NCI-H1930 (cell line): ENCODE measurements at places on chromosomes 1 and 21.

DNA sequence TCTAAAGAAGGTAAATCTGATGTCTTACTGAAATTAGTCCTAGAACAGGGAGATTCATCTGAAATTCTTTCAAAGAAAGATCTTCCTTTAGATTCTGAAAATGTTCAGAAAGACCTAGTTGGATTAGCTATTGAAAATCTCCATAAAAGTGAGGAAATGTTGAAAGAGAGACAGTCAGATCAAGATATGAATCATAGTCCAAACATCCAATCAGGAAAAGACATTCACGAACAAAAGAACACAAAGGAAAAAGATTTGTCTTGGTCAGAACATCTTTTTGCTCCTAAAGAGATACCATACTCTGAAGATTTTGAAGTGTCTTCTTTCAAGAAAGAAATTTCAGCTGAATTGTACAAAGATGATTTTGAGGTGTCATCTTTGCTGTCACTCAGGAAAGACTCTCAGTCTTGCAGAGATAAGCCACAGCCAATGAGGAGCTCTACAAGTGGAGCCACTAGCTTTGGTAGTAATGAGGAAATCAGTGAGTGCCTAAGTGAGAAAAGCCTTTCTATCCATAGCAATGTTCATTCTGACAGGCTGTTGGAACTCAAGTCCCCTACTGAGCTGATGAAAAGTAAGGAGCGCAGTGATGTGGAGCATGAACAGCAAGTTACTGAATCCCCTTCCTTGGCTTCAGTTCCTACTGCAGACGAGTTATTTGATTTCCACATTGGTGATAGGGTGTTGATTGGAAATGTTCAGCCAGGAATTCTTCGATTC is 61.6 kb upstream of the QSOX1 start:
- no peak for DNase-seq

DNA sequence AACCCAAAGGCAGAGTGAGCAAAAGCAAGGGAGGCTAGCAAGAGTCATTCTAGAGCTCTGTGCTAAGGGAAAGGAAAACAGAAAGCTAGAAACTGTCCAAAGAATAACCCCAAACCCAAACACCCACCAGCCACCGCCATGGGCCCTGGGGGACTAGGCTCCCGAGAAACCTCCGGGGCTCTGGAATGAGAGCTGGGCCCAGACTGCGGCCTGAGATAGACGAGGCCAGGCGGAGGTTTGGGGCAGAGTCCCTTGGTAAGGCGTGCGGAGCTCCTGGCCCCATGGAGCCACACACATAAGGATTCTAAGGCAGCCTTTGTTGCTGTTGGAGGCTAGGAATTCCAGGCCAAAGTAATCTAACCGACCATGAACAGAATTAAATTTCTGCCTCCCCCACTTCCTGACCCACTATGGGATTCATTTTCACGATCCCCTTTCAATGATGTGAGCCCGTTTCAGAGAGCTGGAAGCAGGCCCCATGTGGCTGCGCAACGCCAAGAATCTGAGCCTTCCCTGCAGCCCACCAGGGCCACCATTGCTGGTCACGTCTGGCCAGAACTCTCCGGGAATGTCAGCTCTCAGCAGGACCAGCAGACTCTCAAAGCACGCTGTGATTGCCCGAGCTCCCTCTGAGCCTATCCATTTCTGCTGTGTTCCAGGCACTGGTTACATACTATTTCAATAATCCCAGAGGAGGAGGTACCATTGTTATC is 145.0 kb downstream of the TRABD2B start:
- DNase-seq, result no peak

DNA sequence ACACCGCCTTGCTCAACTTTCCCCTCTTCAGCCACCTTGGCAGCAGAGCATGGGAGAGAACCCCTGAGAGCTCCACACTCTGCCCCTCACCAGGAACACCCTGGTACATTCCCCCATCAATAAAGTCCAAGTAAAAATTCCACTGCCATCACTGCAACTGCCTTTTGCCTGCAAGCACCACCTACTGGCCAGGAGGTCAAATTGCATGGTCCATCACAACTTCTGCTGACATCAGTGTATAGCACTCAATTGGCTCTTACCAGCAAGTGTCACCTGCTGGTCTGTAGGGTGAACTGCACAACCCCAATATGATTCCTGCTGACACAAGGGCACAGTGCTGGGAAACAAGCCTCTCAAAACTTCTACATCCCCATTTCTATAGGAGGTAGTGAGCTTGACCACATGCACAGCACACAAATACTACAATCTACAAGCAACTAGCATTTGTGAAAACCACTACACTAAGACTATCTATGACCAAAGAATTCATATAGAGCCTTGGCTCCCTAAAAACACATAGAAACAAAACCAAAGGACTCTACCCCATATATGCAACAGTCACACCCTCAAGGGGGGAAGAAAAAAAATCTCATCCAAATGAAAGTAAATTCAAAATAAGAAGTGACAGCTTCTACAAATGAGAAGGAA is 69.2 kb downstream of the FASLG start:
- no peak for DNase-seq

DNA sequence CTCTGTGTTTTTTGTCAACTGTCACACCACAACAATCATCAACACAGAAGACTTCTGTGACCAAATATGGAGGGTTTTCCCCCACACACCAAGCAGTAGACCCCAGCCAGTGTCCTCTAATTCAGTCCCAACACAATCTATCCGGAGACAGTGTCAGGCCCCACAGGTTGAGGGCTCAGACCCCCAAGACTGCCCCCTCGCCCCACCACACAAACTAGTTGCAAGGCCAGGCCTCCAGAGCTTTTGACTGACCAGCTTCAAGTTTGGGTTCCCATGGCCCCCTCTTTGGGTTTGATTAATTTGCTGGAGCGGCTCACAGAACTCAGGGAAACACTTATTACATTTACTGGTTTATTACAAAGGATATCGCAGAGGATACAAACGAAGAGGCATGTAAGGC is 37.2 kb downstream of the NEK2 start:
- no peak for DNase-seq

GRCh38 chr1:204680461-204680860 is 5.1 kb downstream of the LRRN2 start:
- DNase-seq, result no peak

GRCh38 chr1:172084876-172085275 is 243.6 kb downstream of the DNM3 start:
- no peak for DNase-seq

DNA sequence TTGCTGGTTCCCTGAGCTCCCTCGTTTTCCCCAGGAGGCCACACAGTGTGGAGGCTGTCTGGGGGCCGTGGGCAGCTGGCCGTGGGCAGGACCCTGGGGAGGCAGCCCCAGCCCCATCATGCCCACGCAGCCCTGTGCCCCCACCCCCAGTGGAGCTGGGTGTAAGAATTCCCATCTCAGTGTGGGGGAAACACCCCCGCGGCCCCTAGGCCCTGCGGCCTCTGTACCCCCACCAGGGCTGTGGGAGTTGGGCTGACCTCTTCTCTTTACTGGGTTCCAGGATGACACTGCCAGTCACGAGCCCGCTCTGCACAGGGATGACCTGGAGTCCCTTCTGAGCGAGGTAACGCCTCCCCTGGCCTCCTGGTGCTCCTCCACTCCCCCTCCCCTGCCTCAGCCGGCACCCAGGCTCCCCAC is 3.7 kb upstream of the PFKL start:
- no peak for DNase-seq

GRCh38 chr1:181033799-181034451 is at the start of gene MR1:
Gene MR1, plus strand, starts transcription at chr1:181033983. Its CDS starts 25 bp downstream, at chr1:181034008.
- DNase-seq, result no peak
